T47D (cell line): ENCODE measurements at places on chromosomes 6 and 20.

GRCh38 chr6:47308552-47309290 is 984 bp downstream of the TNFRSF21 start:
- peak; percentile 35 for DNase-seq

DNA sequence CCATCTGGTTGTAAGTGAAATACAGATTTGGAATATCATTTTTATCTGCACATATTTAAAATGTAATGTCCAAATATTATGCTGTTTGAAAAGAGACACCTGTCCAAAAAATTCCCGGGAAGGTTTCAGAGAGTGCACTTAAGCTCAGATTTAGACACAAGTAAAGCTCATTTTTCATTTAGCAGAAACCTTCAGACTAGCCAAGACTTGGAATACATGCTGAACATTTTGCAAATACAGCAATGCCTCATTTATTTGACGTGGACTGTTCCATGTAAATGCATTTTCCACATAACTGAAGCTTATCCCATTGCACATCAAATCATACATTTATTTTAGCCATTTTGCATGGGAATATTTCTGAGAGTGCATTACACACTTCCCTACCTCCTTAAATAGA is 280.7 kb downstream of the ZNF217 start:
- no peak for DNase-seq

DNA sequence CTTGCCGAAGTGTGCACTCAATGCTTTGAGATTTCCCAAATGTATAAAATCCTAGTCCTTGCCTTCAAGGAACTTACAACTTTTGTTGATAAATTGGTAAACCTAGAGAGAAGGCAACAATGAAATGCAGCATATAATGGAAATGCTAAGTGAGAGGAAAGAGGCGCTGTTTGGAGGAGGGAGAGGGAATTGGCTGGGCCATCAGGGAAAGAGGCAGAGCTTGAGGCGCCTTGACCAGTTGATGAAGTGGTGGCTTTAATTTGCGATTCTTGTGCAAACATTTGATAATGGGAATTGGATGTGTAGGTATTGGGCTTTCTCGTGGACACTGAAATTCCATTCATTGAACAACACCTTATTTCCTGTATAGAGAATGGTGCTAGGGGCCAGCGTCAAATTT is 1.9 kb upstream of the CDYL start:
- DNase-seq: no peak

DNA sequence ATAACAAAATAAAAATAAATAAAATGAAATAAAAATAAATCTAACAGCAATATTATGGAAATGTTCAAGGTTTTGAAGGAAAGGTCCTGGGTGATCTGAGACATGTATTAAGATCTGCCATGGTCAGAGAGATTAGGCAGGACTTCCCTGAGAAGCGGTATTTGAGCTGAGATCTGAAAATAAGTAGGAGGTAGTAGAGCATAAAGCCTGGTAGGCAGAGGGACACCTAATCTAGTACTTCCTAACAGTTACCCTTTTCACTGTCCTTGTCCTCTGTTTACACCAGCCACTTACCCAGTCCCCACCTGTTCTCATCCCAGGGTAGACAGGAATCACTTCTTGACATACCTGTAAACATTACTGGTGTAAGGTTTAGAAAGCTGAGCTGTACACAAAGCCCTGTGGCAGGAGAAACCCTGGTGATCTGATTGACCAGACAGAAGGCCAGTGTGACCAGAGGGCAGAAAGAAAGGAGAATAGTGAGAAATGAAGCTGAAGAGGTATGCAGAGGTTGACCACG is 8.3 kb upstream of the ZNF318 start:
- DNase-seq: no peak

DNA sequence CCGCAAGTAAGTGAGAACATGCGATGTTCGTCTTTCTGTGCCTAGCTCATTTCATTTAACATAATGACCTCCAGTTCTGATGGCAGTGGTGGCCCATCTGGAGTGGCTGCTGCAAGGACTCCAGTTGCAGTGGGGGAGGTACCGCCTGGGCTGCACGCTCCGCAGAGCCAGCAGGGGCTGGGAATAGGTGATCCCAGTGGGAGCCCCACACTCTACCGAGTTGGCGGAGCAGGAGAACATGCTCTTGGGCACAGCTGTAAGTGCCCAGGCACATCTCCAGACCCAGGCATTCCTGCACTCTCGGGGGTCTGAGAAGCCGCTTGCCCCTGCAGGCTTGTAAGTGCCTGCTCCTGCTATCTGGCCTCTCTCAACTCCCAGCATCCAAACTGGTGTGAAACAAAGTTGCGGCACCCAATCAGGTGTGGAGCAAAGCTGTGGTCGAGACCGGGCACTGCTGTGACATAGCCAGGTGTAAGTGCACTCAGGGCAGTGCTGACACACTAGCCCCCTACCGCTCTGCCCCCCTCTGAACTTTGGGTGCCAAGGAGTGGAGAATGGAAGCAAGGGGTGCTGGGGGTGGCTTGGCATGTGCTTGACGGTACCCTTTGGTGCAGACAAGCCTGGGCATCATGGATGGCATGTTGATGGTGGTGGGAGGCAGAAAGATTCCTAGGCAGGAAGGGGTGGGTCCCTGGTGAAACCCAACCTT is 130.2 kb downstream of the HTR1B start:
- DNase-seq: no peak
